ENCODE measurements at places on chromosomes 13 and 19.
A peak's percentile ranks its signal among the peaks of the same experiment; 100 is the strongest.

DNA sequence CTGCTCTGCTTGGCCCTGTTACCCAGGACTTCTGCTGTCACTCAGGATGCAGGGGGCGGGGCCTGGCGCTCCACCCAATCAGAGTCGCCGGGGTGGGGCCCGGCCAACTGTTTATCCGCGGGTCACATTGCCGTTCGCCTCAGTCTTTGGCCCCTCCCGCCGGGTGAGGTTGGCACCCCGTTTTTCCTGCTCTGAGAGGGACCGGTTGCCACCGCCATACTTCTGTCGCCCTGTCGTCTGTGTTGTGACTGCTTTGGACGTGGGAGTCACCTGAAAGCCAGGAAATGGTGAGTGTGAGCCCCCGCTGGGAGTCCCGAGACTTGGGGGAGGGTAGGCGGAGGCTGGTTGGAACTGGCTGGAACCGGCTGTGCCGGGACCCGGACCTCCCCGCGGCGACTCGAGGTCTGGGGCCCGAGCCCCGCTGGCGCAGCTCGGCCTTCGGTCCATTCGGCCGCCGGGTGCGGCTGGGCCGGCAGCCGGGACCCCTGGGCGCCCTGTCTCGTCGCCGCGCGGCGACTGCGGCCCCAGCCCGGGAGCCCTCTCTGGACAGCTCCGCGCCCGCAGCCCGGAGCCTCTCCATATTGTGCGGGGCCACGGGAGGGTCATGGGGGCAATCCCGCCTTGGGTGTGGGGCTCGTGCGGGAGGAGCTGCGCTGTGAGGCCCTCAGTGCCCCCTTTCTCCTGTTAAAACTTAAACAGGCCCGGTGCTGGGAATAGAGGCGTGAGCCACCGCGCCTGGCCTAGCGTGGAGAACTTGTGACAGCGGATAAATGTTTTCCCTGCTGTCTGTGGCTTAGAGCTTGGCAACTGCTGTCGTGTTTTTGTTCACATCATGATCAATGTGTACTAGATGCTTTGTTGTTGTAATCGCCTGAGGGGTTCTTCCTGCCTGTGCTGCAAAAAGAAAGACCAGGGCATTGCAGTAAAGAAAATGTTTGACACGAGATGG, at the start of gene ZNF844:
Gene ZNF844, plus strand, starts transcription at position 142 of the 949 bp plus-strand sequence. Its CDS starts 143 bp downstream, at position 285.
- peak; percentile 76 for DNase-seq

DNA sequence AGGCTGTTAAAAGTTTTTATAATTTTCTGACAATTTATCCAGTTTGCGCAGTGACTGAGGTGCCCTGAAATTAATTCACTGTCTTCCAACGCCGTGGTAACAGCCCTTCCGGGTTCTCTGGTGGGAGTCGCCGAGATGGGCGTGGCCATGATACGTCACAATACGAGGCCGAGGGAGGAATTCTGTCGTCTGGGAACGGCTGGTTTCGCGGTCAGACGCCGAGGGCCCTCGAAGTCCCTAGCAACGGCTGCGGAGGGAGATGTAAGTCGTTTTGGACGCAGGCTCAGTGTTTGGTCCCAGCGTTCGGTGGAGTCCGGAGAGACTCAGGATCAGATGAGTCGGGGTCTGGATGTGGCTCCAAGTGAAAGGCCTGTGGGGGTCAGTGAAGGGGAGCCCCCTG, 21.7 kb downstream of the ZNF613 start:
- no peak for DNase-seq

DNA sequence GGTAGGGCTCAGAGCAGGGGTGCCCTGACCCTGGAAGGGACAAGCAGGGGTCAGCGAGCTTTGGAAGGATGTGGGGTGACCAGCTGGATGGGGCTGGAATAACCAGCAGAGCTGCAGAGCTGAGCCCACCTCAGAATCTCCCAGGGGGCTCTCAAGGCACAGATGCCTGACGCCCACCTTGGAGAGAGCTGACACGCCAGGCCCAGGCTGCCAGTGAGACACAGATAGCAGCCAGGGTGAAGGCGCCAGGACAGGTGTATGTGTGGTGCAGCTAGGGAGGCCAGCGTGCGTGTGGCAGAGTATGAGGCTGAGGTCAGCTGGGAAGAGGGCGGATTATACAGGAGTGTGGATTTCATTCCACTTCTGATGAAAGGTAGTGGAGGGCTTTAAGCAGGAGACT, 8.9 kb downstream of the AP1M1 start:
- no peak for DNase-seq

DNA sequence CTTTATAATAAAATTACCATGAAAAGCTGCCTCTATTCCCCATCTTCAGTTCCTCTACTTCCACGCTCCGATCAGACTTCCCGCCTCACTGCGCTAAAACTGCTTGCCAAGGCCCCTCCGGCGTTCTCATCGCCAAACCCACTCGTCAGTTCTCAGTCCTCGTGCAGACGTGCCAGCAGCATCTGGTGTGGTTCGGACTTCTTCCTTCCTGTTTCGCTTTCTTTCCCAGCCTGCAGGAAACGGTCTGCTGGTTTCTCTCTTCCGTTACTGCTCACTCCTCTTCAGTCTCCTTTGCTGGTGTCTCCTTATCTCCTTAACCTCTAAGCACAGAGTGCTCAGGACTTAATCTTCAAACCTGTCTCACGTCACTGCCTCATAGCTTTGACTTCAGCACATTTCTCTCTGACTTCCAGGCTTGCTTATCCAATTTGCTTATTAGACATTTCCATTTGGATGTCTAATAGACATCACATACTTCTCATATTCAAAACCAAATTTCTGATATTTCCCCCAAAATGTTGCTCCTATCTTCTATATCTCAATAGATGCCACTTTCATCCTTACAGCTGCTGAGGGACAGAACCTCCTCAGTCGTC, 40.3 kb downstream of the RCBTB2 start:
- DNase-seq = peak; percentile 41

- DNase-seq = no peak
Measured at GRCh38 chr19:5336195-5336965, 4.2 kb downstream of the PTPRS start.

DNA sequence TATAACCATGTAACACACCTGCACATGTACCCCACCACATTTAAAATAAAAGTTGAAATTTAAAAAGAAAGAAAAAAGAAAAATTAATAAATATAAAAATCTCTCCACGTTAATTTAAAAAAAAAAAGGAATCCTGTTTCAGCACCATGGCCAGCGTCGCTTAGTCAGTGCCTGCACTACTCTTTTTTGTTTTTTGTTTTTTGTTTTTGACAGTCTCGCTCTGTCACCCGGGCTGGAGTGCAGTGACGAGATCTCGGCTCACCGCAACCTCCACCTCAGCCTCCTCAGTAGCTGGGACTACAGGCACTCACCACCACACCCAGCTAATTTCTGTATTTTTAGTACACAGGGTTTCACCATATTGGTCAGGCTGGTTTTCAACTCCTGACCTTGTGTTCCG, 835.9 kb downstream of the UQCRFS1 start:
- no peak for DNase-seq

- no peak for DNase-seq
Measured at GRCh38 chr19:52724701-52725514, 9.9 kb downstream of the ZNF611 start.

DNA sequence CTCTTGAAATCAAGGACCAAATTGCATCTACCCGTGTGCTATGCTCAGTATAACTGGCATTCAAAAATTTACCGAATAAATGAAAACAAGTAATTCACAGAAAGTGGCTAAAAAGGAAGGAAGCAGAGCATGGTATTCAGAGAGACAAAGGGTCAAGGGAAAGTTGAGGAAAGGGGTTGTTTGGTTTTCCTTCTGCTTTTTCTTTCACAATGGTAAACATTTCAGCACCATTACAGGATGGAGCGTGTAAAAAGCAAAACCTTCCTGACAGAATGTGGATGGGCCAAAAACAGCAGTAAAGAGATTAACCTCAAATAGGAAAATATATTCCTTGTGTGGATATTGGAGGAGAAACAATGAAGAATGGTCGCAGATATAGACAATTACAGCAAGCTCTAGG, 14.8 kb downstream of the DIAPH3 start:
- no peak for DNase-seq

- no peak for DNase-seq
Measured at GRCh38 chr13:24663586-24663985, 16.6 kb upstream of the ATP12A start.

- DNase-seq = no peak
Measured at GRCh38 chr13:98749501-98749900, 3.0 kb downstream of the SLC15A1 start.

GRCh38 chr19:46288896-46289588, 7.8 kb upstream of the HIF3A start:
- DNase-seq = no peak

Data from hematopoietic multipotent progenitor cell treated with erythropoietin and hydrocortisone succinate and interleukin-3 and kit ligand, for 15 days (in vitro differentiated cells).